RCC 7860 (cell line): ENCODE measurements at places on chromosomes 1 and 21.

- DNase-seq: no peak
These were observed 23.2 kb downstream of the TRIM45 start for GRCh38 chr1:117098287-117098890.

GRCh38 chr1:191520345-191520744 lies 637.9 kb upstream of the RGS18 start:
- DNase-seq: no peak

DNA sequence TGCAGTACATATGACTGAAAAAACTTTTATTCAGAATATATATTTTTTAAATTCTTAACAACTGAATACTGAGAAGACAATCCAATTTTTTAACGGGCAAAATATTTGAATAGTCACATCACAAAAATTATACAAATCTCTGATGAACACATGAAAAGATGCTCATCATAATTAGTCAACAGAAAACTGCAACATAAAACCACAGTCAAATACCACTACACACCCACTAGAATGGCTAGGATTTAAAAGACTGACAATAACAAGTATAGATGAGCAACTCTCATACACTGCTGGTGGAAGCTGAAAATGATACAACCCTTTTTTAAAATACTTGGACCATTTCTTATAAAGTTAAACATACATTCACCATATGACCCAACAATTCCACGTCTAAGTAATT lies 87.7 kb upstream of the TNFSF4 start:
- no peak for DNase-seq

DNA sequence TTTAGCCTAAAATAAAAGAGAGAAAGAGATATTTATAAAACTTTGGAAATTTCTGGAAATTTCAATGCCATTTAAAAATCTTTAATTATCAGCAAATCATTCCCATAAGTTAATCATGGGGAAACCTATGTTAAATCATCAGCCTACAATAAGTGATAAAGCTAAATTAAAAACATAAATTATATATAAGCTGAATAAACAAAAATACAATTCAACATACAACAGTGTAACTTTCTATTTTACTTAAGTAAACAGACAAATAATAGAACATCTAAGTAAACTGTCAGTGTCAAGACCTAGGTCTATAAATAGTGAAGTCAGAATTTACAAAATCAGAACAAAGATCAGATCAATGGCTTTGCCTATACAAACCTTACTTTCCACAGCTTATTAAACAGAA lies 57.5 kb downstream of the EPRS1 start:
- DNase-seq: no peak

- DNase-seq: peak; percentile 89
These were observed 428.0 kb upstream of the CAMK1G start for GRCh38 chr1:209155546-209155945.
